ENCODE measurements at places on chromosomes 3 and 15.

GRCh38 chr3:172270557-172271166, 177.6 kb downstream of the GHSR start:
- DNase-seq: no peak

- no peak for DNase-seq
Observed at GRCh38 chr3:14280326-14280725, 101.7 kb downstream of the LSM3 start.

DNA sequence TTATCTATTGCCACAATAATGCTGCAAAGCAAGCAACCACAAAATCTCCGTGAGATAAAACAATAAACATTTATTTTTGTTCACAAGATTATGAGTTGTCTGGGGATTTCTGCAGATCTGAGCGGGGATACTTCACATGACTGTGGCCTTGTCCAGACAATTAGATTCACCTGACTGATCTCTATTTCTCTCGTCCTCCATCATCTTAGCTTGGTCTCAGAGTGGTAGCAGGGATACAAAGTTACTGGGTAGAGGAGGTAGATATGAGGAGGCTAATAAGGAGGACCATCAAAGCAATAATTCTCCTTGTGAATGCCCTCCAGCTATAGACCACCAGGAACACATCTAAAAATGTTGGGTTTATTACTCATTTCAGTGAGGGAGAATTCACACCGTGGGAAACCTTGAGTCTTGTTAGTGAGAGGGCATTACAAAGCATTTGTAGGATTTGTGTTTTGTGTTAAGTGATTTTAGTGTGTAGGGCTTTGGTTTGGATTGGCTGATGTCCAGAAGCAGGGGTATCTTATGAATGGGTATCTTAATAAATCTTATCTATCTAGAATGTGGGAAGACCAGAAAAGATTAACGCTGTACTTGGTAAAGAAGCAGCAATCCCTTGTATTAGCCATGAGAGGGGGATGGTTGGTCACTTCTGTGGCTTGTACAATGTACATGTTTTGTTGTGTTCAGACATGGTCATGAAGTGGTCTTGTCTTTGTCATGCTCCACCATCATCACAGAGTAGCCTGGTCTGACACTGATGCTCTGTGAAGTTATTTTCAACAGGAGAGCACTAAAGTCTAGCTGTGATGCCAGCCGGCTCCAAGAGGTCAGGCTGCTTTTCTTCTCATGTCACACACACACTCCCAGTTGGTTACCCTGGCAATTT, 287.6 kb upstream of the STT3B start:
- DNase-seq: no peak

GRCh38 chr15:99167201-99167600, 62.3 kb downstream of the SYNM start:
- DNase-seq: no peak

DNA sequence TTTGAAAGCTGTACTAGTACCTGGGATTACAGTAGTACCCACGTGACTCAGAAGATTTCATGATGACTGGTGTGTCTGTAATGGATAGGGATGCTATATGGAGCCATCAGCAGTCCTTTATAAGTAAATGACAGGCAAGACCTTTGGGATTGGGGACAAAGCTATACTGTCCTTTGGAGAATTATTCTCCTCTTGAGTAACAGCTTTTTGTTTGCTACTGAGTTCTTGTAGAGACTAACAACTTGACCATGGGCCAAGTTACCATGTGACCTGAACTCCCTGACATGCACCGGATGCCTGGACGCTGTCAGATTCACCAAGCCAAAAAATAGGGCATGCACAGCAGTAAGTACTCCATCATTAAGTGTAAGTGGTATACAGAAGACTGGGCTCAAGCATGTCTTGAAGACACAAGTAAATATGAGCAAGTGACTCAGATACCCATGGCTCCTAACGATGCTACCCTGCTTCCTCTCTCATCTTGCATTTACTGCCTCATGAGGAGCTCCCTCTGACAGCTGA, 12.9 kb downstream of the SEC11A start:
- no peak for DNase-seq

- no peak for DNase-seq
Observed at GRCh38 chr3:117443014-117443413, 733.4 kb downstream of the TUSC7 start.

DNA sequence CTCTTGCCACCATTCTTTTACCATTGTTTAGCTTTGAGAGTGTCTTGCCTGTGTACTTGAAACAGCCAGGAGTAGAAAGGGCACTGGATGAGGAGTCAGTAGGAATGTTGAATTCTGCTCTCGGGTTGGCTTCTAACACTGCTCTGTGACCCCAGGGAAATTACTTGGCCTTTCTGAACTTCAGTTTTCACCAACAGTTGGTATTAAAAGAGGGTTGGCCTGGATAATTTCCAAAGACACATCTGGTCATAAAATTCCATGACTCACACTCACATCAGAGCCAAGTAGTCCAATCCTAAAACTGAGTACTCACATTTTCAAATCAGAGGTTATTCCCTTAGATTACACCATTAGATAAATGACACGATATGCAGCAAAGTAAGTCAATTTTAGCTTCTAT, 141.6 kb downstream of the ECT2 start:
- no peak for DNase-seq

DNA sequence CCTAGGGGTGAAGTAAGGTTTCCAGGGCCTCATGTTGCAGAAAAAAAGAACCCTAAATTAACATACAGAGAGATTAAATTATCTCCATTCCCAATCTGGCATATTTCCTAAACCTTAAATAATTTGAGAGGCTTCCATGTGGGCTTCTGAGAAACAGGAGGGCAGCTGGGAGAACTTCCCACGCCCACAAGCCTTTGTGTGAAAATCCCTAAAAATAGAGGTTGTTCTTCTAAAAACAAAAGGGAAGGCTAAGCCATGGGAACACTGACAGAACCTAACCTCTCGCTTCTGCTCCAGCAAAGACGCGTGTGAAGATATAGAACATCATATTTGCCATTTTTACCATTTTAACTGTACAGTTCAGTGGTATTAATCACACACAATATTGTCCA, 812 bp upstream of the SLC12A8 start:
- no peak for DNase-seq

GRCh38 chr15:81295486-81296121, 28.3 kb downstream of the STARD5 start:
- peak; percentile 32 for DNase-seq

GRCh38 chr15:57595011-57595866, 3.5 kb downstream of the MYZAP start:
- no peak for DNase-seq

DNA sequence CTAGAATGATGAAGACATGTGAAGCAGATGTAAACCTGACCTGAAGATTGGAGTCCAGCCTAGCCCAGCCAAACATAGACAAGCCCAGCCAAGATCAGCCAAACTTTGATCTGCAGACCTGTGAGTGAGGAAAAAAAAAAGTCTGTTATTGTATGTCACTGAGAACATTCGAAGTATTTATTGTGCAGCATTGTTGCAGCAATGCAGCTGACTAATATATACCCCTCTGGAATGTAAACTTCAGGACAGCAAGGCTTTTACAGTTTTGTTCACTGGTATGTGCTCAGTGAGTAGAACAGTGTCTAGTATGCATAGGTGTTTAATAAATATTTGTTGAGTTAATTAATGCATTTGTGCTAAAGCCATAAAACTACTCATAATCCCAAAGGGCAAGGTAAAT, 23.4 kb downstream of the TMEM202 start:
- DNase-seq: no peak

DNA sequence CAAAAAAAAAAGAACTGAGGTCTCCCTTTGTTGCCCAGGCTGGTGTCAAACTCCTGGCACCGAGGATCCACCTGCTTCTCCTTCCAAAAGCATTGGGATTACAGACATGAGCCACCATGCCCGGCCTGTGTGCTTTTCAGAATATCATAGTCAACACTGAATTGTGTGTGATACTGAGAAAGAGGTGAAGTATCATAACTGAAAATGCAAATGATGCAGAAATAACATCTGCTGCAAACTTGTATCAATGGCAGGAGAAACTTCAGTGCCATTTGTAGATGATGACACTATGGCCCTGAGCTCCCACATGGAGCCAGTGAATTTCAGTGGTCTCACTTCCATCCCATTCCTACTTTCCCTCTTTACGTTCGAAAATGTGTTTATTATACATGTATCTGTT, 21.9 kb downstream of the IL12A start:
- no peak for DNase-seq

GRCh38 chr15:23773093-23773492, 86.0 kb upstream of the NDN start:
- DNase-seq: no peak

GRCh38 chr15:36106640-36107335, 472.6 kb upstream of the CDIN1 start:
- no peak for DNase-seq

DNA sequence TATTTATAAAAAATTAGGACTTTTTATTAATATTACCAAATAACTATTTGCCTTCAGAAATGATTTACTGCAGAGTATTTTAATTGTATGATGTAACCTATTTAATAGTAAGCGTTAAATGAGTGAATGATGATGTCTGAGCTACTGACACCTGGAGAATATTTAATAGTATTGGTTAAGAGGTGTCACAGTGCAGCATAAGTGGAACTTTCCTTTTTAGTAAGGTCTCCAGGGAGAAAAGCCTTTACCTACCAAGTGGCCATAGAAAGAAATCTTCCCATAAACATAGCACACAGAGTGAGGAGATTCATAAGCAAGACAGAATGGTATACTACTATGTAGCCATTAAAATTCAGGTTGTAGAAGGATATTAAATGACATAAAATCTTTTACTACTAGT, 441.7 kb downstream of the TBL1XR1 start:
- DNase-seq: no peak

DNA sequence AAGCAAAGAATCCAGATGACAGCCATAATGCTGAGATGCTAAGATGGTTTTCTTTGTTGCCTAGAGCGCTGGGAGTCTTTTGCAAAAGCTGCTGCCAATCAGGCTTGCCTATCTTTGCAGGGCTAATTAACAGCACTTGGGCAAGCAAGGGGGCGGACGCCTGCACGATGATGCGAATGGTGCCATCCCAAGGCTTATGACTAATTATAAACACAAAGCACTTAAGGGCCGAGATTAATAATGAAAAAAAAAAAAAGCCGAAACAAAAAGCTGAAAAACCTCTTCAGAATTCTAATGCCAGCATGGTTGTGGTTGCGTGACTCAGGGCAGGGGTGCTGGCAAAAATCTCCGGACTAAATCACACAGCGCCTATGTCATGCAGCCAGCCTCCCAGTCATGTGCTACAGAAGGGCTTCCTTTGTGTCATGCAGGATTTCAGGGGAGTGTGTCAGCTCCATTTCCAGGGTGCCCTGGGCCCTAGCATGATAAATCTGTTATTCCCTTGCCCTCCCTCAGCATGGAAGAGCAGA, 185.0 kb upstream of the ANKRD28 start:
- no peak for DNase-seq

GRCh38 chr3:44060164-44060563, 181.5 kb upstream of the TOPAZ1 start:
- DNase-seq: no peak

DNA sequence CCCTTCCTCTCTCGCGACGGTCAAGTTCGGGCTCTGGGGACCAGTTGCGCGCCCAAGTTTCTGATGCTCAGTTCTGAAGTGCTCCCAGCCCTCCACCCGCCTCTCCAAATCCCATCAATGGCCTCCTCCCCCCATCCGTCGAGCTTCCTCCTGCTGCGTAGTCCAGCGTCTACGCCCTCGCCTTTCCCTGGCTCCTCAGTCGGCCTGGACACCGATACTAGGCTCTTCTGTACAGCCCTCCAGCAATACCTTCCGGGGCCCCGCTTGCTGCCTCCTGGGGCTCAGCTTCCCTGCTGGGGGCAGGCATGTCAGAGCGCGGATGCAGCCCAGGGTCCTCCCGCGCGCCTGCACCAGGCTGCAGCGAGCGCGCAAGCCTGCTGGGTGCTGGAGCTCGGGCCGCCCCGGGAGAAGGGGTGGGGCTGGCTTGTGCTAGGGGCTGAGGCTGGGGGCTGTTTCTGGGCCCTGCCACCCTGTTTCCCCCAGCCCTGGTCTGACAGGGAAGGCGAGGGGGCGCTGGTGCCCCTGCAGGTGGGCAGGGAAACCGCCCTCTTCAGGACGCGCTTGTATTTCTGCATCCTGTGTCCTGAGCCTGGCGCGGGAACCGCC, 353.3 kb upstream of the SUCLG2 start:
- peak; percentile 51 for DNase-seq

GRCh38 chr3:79264892-79265291, 502.9 kb downstream of the ROBO1 start:
- DNase-seq: no peak

- no peak for DNase-seq
Observed at GRCh38 chr15:58043192-58043903, 22.2 kb downstream of the ALDH1A2 start.

GRCh38 chr3:151171145-151171757, 31.8 kb downstream of the GPR171 start:
- peak; percentile 9 for DNase-seq

- no peak for DNase-seq
Observed at GRCh38 chr3:141380279-141380678, 12.0 kb downstream of the ZBTB38 start.

DNA sequence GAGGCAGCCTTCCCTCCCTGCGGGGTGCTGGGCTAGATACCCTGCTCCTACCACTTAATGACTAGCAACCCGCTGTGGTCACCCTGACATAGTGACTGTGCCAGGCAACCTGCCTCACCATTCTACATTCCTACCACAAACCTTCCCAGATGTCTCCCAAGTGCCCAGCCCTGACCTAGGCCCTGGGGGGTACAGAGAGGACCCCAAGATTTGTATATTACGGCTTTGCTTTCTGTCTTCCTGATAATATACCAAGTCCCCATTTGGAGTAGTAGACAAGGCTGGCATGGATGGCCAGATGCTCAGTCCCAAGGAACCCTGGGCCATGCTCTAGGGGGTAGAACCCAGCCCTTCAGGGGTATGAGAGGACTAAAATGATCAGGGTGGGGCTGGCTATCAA, 31.0 kb downstream of the ESYT3 start:
- DNase-seq: no peak

DNA sequence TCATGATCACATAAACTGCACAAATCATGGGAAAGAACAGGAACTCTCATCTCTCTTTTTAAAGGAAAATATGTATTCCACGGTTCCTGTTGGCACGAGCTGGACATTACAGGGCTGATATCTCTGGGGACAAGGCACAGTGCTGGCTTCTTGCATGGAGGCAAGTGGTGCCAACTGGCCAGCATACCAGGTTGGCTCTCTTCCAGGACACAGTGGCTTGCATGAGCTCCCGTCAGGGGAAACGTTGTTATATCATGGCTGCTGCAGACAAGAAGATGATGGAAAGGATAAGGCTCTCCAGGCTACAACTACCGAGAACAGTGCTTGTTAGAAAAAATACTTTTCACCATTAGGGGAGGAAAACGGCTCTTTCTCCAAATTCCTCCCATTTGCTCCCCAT, 283.9 kb downstream of the RORA start:
- no peak for DNase-seq

- no peak for DNase-seq
Observed at GRCh38 chr3:143220741-143221140, 101.2 kb downstream of the CHST2 start.

- no peak for DNase-seq
Observed at GRCh38 chr3:68866157-68866556, 66.2 kb downstream of the TAFA4 start.

- DNase-seq: no peak
Observed at GRCh38 chr3:73552700-73553099, 72.0 kb downstream of the PDZRN3 start.
